ENCODE measurements at places on chromosomes 11 and 22.

DNA sequence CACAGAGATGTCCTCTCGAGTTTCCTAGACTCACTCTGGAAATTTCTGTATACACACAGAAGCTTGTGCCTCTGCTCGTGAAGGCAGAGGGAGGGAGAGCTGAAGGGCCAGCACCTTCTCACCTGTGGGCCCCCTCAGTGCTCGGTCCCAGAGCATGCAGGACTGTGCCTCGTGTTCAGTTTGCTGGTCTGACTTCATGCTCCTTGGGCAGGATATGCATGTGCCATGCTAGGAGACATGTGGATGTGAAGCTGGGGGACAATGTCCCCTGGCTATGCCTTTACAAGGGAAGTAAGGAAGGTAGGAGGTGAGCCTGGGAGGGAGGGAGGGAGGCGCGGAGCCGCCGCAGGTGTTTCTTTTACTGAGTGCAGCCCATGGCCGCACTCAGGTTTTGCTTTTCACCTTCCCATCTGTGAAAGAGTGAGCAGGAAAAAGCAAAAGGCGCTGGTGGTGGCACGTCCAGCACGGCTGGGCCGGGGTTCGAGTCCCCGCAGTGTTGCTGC lies 22.6 kb downstream of the NEAT1 start:
- no peak for DNase-seq

DNA sequence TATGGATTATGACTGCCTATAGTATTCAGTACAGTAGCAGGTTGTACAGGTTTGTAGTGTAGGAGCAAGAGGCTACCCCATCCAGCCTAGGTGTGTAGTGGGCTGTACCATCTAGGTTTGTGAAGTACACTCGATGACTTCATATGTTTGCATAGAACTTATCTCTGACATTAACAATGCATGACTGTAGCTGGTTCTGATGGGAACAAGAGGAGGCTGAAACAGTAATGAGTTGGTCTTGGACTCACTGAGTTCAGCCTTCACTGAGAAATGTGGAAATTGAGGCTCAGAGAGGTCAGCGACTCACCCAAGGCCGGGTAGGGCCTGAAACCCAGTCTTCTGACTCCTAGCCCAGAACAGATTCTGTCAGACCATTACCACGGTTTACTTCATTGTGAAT lies 13.0 kb downstream of the MYO7A start:
- DNase-seq, result no peak

GRCh38 chr11:71305451-71306125 lies 53.2 kb upstream of the SHANK2 start:
- peak; percentile 6 for DNase-seq

DNA sequence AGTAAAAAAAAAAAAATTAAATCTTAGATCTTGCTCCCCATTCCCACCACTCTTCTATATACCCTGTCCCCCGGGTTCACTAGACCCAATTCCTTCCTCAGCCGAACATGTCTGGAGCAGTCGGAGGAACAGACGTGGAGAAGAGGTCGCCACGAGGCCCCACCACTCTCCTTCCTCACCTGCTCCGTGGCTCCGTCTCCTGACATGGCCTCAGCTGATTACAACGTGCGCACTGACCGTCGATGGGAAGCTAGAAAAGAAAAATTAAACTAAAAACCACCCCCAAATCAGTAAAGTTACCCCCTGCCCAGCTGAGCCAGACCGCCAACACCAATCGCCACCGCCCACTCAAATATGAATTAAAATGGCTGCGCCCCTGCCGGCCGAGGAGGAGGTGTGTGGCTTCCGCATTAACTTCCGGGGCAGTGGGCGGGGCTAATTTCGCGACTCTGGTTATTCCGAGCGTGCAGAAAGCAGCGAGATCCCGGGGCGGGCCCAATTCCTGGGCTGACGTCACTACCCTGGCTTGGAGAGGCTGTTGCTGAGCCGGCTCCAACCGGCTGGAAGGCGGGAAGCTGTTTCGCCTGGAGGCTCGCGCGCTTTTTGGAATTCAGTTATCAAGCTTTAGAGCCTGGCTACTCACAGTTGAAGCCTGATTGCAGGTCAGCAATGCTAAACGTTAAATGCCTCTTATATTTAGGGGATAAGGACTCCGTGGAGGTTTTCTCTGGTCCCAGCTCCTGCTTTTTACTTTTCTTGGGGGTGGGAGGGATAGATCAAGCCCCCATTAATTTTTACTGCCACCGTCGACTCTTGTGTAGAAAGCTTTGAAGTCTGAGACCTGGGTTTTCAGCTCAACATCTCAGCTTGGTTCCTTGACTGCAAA lies at the start of gene CSTF3:
Gene CSTF3, minus strand, starts transcription at position 361 of the 886 bp plus-strand sequence. Its CDS starts 155 bp downstream, at position 206.
- DNase-seq, result peak; percentile 91

DNA sequence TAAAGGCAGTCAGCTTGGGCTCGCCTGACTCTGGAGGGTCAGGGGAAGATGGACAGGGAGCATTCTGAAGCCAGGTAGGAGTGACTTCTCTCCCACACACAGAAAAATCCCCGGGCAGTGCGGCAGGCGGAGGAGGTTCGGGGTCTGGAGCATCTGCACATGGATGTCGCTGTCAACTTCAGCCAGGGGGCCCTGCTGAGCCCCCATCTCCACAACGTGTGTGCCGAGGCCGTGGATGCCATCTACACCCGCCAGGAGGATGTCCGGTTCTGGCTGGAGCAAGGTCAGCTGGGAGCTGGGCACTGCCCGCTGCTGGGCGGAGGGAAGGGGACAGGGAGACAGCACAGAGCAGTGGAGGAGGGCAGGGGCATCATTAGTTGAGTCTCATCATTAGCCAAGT lies 13.2 kb upstream of the POU2F3 start:
- no peak for DNase-seq

- DNase-seq, result no peak
These were observed 924.7 kb downstream of the OPCML start for GRCh38 chr11:132607575-132607974.

Data from activated CD4-positive, alpha-beta T cell treated with anti-CD3 and anti-CD28 coated beads for 1 hour (primary cell).